ENCODE measurements at places on chromosomes 12 and 14. TPM values are rescaled to one million over a fixed set of nuclear protein-coding genes. Genes with fewer than 3 reads are reported as not detected.

- no peaks in the 10 kb centered on the region for H3K27me3 ChIP-seq
- H3K27ac ChIP-seq: no peak overlapping the region
- H3K36me3 ChIP-seq: no peaks in the 10 kb centered on the region
These were observed 770.7 kb upstream of the TMEM132C start for GRCh38 chr12:127496255-127496654.

- no peak overlapping the region for H3K4me3 ChIP-seq
- H3K4me1 ChIP-seq: peaks cover 15% of the 10 kb centered on the region
- peak overlapping the region; percentile 74 for H3K27ac ChIP-seq
These were observed 6.5 kb downstream of the KRT86 start for GRCh38 chr12:52280796-52281560.

DNA sequence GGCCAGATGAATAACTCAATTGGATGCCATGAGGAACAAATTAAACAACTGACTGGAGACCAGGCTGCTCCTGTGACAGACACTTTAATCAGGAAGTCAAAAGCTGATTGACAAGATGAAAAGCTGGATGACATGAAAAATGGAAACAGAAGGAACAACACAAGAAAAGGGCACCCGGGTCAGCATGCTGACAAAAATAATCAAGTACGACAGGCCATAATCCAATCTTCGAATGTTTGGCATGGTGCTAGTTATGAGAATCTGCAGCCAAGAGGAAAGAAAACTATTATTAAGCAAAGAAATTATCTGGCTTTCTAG lies 544.7 kb downstream of the ETNK1 start:
- no peak overlapping the region for H3K27ac ChIP-seq
- no peaks in the 10 kb centered on the region for H3K4me1 ChIP-seq
- DNase-seq: no peak
- H3K27me3 ChIP-seq: no peaks in the 10 kb centered on the region

DNA sequence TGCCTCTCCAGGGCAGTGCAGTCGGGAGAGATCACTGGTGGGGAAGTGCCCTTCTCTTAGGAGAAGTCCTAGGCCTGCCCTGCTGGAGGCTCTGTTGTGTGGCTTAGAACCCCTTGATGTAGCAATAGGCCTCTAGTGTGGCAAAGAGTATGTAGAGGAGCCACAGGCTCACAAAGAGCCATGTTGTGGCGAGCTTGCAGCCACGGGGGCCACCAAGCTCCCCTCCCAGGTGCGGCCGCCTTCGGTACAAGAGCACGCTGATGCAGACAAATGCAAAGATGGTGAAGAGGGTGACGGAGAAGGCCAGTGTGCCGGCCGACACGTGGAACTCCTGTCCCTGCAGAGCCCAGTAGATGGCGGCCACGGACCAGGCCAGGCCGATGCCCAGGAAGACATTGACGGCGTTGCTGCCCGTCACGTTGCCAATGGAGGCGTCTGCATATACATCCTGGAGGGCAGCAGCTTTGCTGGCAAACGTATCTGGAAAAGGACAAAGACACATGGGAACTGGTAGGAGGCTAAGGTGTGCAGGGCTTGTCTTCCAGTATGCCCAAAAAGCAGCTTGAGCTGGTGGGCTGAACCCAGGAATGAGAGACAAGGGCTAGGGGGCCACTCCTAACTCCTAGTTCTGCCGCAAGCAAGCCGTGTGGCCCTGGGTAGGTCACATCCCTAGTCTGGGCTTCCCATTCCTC lies 142.8 kb downstream of the SLC8A3 start:
- H3K4me3 ChIP-seq: no peak overlapping the region
- no peak overlapping the region for H3K27ac ChIP-seq
- no peaks in the 10 kb centered on the region for H3K27me3 ChIP-seq
- peaks cover 6% of the 10 kb centered on the region for H3K4me1 ChIP-seq
- DNase-seq: peak; percentile 86
- no peaks in the 10 kb centered on the region for H3K36me3 ChIP-seq

DNA sequence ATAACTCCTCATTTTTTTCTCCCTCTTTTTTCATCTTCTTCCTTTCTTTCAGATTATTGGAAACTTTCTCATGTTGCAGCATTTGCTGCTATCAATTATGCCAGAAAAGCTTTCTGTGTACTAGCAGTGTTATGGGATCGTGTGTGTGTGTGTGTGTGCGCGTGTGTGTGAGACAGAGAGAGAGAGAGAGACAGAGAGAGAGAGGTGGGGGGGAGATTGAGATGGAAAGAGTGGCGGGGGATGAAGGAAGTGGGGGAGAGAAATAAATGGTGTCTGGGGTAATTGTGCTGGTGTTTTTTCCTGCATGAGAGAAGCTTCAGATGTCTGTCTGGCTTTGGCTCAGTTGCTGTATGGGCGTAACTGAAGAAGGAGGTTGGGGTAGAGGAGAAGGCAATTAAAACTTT lies 268.9 kb downstream of the RAD51B start:
- H3K36me3 ChIP-seq: no peaks in the 10 kb centered on the region
- DNase-seq: no peak
- H3K4me1 ChIP-seq: peaks cover 15% of the 10 kb centered on the region
- no peak overlapping the region for H3K4me3 ChIP-seq

DNA sequence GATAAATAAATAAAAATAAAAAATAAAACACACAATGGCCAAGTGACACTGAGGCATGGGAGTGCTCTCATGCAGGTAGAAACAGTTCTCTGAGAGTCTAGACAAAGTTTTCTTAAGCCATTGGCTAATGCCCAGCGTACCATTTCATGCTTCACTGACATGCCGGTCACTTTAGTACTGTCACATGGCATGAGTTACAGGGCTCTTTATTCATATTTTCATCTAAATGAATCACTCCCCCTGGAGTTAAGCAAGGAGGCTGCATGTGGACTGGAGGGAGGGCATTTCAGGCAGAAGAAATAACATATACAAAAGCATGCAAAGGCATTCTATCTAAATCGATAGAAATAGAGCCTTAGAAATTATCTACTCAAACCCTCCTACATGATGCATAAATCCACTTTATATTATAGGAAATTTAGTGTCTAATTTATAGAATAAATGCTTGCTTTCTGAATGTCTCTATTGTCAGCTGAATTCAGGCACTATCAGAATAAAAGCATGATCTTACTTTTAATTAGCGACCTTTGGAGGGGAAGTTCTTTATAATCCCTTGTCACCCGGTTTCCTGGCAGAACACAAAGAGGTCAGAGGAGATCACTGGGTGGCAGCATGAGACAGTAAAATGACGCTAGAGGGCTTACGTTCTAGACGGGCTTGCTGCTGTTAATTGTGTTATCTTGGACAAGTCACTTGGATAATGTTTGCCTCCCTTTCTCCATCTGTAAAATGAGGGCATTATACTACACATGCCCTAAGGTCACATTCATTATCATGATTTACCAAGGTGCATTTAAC lies 17.5 kb downstream of the DYRK4 start:
- no peak overlapping the region for H3K27ac ChIP-seq
- no peak overlapping the region for H3K4me3 ChIP-seq
- H3K36me3 ChIP-seq: no peaks in the 10 kb centered on the region
- no peaks in the 10 kb centered on the region for H3K4me1 ChIP-seq

Gene RAD51B
- total RNA-seq: 12.1 TPM

Gene PTCSC3
- total RNA-seq: not detected

Gene MYF6
- total RNA-seq: not detected

All from stomach (tissue), 19 donors.